ENCODE measurements at places on chromosomes 3 and 15. TPM values are rescaled to one million over a fixed set of nuclear protein-coding genes. Genes with fewer than 3 reads are reported as not detected.

KIF7 gene
- 1.8 TPM for polyA plus RNA-seq

MORC1 gene
- not detected for polyA plus RNA-seq

PFKFB4 gene
- 15.9 TPM for polyA plus RNA-seq

FAM107A gene
- polyA plus RNA-seq, result 21.3 TPM

GOLGA6L7 gene
- polyA plus RNA-seq, result not detected

CACNA2D2 gene
- 28.2 TPM for polyA plus RNA-seq

TUSC7 gene
- polyA plus RNA-seq, result not detected

LRRC2 gene
- polyA plus RNA-seq, result 0.39 TPM

VIPR1 gene
- polyA plus RNA-seq, result 52.9 TPM

DAZL gene
- polyA plus RNA-seq, result not detected

RETNLB gene
- not detected for polyA plus RNA-seq

CYP8B1 gene
- 0.01 TPM for polyA plus RNA-seq

PP2D1 gene
- not detected for polyA plus RNA-seq

LDHAL6B gene
- polyA plus RNA-seq, result not detected

UQCRC1 gene
- polyA plus RNA-seq, result 164 TPM

MUSTN1 gene
- polyA plus RNA-seq, result 4.6 TPM

MESP2 gene
- polyA plus RNA-seq, result 0.71 TPM

SPSB4 gene
- 0.65 TPM for polyA plus RNA-seq

GAP43 gene
- 0.06 TPM for polyA plus RNA-seq

SPTBN5 gene
- 3.5 TPM for polyA plus RNA-seq

TTBK2 gene
- 2.9 TPM for polyA plus RNA-seq

CLDN16 gene
- 0.16 TPM for polyA plus RNA-seq

CCR9 gene
- polyA plus RNA-seq, result not detected

SAMD7 gene
- polyA plus RNA-seq, result not detected

RBPMS2 gene
- 2.0 TPM for polyA plus RNA-seq

RYR3 gene
- 0.09 TPM for polyA plus RNA-seq

FANCI gene
- polyA plus RNA-seq, result 4.0 TPM

FAN1 gene
- 7.5 TPM for polyA plus RNA-seq

STRIT1 gene
- not detected for polyA plus RNA-seq

Data from lung (tissue), 17 donors.